K562 (cell line): ENCODE measurements at places on chromosomes 6 and 20. TPM values are rescaled to one million over a fixed set of nuclear protein-coding genes. Genes with fewer than 3 reads are reported as not detected.

GRCh38 chr6:111990214-111990613 is 63.7 kb upstream of the CCN6 start:
- H3K4me1 ChIP-seq: no peaks in the 10 kb centered on the region
- no peak overlapping the region for H3K4me3 ChIP-seq
- peaks cover 35% of the 10 kb centered on the region for H3K27me3 ChIP-seq
- no peaks in the 10 kb centered on the region for H3K36me3 ChIP-seq

DNA sequence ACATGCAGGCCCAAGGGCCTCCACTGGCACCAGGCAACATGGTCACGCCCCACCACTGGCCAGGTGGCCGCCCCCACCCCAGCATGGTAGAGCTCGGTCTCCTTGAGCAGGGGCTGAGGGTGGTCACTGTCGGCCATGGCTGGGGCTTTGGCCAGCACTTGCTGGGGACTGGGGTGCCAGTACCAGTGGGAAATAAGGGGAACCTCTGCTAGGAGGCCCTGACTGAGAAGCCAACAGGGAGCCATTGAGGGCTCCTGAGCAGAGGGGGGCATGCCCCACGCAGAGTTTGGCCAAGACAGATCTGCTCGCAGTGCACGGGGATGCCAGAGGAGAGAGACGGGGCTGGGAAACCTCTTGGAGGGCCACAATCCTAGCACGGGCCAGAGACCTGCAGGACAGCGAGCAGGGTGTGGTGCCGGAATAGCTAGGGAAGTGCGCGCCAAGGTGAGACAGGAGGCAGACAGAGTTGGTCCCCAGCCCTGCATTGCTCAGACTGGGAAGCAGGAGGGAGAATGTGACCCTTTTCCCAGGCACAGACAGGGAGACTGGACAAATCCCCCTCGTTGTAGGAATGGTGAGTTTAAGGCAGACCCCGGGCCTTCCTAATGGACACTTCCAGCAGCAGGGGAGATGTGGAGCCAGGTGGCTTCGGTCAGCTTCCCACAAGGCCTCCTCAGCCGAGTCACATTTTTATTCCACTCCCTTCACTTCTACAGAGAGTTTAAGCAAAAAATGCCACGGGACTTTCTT is 179.0 kb upstream of the CST7 start:
- H3K36me3 ChIP-seq: no peaks in the 10 kb centered on the region
- peaks cover 3% of the 10 kb centered on the region; the same call in 1 of the 2 replicates for H3K27me3 ChIP-seq
- DNase-seq: no peak
- no peak overlapping the region for H3K27ac ChIP-seq

Gene TIAM2
- 3.6 and 4.5 TPM in 2 replicates for total RNA-seq

Gene TMEM14B
- 211 and 214 TPM in 2 replicates for total RNA-seq

Gene FAM217A
- not detected in 2 replicates for total RNA-seq

Gene CDH26
- total RNA-seq: 0.22 TPM in 1 of 2 replicates, not detected in the other
